PC-3 (cell line): ENCODE measurements at places on chromosomes 16 and 17.

- no peak for DNase-seq
These were observed 559.1 kb upstream of the SALL1 start for GRCh38 chr16:51710186-51710585.

DNA sequence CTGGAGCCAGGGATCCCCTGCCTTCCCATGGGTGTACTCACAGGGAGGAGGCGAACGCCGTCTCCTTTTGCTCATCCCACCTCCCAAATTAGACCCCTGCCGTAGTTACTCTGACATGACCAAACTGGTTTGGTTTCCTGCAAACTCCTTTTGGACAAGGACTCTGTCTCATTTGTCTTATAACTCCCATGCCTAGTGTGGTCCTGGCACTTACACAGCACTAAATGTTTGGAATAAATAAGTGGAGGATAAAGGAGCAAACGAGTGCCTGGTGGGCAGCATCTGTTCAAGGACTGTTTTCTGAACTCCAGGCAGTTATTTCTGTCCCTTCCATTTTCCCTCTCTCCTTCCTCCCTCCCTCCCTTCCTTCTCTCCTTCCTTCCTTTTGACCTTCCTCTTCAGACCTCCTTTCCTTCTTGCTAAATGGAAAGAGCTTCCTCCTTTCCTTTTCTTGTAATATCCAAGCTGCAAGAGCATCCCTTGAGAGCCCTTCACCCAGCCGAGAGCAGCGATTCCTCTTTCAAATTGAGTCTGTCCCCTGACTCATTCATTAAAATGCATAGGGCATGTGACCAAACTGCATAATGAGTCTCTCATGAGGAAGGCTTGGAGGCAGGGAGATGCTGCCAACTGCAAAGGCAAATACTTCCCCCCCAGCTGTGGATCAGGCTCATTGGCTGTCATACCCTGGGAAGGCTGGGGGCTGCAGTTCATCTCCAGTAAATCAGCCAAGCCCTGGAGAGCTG, 36.8 kb downstream of the CHD9 start:
- DNase-seq = no peak

- DNase-seq = no peak
These were observed 75.9 kb upstream of the IRX6 start for GRCh38 chr16:55248058-55248457.

DNA sequence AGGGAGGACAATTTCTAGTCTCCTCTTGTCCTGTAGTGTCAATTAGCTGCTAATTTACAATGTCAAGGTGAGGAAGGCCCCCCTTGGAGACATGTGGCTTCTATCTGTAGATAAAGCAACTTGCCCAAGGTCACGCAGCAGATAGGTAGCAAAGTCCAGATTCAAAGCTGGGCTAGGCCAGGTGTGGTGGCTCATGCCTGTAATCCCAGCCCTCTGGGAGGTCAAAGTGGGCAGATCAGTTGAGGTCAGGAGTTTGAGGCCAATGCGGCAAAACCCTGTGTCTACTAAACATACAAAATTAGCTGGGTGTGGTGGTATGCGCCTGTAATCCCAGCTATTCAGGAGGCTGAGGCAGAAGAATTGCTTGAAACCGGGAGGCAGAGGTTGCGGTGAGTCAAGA, 11.1 kb downstream of the TRPV3 start:
- DNase-seq = no peak

GRCh38 chr17:57455063-57455914, 199.0 kb downstream of the MSI2 start:
- no peak for DNase-seq

DNA sequence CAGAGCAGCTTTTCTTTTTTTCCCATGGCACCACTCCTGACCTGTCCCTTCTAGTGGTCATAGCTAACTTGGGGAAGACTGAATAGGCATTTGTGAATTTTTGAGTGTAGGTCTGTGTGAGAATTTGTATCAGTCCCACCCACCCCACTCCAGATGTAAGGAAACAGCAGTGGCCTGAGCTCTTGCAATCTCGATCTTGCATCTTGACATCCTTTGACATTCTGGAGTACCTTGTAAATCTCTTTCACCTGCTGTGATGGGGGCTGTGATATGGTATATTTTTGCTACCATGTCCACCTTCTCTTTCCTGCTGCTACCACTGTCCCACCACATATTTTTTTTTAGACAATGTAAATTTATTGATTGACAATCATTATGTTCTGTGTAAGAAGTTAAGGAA, 289.3 kb downstream of the MAP2K6 start:
- DNase-seq = no peak

DNA sequence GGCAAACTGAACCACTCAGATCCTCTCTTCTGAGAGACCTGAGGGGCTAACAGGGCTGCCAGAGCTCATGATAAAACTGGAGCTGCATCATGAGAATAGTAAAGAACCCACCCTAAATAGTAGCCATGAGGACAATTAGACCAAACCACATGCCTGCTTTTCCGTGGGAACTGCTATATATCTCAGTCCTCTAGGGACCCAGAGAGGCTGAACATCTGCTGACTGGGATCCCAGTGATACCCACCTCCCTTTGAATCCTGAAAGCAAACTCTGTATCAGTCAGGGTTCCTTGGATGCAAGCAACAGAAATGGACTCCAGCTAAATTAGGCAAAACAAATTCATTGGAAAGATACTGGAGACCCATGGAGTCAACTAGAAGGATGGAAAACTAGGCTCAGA, 6.5 kb downstream of the MT1X start:
- no peak for DNase-seq

- no peak for DNase-seq
These were observed 8.3 kb downstream of the BAIAP3 start for GRCh38 chr16:1341495-1342420.
